ENCODE measurements at places on chromosomes 2 and 18. TPM values are rescaled to one million over a fixed set of nuclear protein-coding genes. Genes with fewer than 3 reads are reported as not detected.

DNA sequence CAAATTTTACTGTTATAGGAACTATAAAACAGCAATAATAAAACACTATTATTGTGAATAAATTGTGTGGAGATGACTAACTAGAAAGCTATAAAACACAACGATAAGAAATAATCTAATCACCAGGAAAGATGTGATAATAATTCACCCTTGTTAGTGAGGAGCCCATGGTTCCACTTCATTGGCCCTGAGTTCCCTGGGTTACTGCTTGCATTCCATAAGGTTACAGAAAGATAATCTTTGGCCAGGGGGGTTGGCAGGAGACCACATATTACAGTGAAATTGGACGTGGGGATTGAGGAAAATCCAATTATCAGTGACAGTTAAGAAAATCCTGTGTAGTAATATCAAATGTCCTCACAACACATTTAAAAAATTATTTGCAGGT is 2.5 kb upstream of the CPO start:
- DNase-seq = no peak

The ARL5A gene
- 76.7 TPM for total RNA-seq

DNA sequence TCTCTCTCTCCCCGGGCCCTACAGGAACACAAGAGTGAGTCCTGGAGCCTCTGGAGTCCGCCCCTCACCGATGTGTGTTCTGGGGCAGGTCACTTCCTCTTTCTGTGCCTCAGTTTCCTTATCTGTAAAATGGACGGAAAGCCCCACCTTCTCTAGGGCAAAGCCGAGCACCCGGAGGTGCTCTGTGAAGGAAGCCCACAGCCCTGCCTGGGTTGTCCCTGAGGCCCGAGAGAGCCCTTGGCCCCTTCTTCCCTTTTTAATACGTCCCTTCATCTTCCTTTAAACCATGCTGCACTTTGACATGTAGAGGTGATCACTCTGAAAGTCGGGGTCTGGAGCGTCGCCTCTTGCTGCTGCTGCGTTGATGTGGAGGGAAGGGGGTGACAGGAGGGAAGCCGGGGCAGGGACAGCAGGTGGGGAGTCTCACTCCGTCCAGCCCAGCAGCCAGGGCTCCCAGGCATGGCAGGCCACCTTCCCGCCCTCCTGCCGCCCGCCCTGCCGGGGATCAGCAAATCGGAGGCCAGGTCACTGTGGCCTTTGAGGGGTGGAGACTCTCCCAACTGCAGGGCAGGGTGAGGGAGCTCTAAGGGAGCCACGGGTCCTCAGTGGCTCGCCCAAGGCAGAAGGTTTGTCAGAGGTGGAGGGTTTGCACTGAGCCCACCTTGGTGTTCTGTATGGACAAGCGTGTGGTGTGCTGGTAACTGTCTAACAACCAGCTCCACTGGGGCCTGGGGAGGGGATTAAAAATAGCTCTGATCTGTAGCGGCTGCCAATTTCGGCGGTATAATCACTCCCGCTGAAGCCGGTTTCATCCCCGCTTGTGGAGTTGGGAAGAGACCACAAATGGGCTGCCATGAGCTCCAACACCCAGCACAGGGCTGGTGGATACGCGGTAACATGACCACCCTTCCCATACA is 135.9 kb upstream of the ID2 start:
- DNase-seq = no peak

The CD207 gene
- 0.14 TPM for total RNA-seq

The ADAM23 gene
- 4.9 TPM for total RNA-seq

The ACTG2 gene
- total RNA-seq = not detected

GRCh38 chr2:172293952-172294351 is 133.4 kb upstream of the ITGA6 start:
- no peak for DNase-seq

GRCh38 chr2:74834792-74835755 is 1.1 kb downstream of the HK2 start:
- DNase-seq = no peak

DNA sequence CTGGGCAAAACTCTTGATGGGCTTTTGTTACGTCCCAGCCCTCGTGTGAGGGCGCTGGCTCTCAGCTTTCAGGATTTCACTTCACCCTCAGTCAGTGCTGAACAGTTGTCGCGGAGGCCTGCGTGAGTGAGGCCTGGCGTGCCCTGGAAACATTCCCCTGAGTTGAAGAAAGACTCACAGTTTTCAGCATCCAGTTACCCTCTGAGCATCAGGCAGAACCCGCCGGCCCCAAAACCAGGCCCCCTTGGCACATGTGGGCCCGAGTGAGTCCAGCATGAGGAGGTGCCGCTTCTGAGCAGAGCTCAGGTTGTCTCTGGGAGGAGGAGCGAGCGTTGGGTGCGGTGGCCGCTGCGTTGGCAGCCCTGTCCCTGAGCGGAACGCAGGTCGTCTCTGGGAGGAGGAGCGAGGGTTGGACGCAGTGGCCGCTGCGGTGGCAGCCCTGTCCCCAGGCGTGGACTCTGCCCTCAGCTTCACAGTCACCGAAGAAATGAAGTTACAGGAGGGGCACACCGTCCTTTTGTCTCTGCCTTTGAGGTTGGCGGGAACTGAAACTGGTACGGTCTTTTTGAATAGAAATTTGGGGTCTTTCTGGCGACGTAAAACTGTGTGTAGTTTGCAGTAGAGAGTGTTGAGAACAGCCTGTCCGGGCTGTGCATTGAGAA is at the start of gene NEU4:
TSS of gene NEU4 (plus strand) at position 473 of the 662 bp plus-strand sequence. CDS start 5,292 bp downstream, outside the sequence.
- DNase-seq = no peak

Measured in A172 (cell line).